ENCODE measurements at places on chromosomes 3 and 15.

- DNase-seq: no peak
These were observed 5.2 kb upstream of the TOPAZ1 start for GRCh38 chr3:44236485-44236908.

- no peak for DNase-seq
These were observed 26.1 kb downstream of the ABTB1 start for GRCh38 chr3:127698691-127699415.

GRCh38 chr15:87145696-87146095 is 1066.0 kb downstream of the AGBL1 start:
- no peak for DNase-seq

DNA sequence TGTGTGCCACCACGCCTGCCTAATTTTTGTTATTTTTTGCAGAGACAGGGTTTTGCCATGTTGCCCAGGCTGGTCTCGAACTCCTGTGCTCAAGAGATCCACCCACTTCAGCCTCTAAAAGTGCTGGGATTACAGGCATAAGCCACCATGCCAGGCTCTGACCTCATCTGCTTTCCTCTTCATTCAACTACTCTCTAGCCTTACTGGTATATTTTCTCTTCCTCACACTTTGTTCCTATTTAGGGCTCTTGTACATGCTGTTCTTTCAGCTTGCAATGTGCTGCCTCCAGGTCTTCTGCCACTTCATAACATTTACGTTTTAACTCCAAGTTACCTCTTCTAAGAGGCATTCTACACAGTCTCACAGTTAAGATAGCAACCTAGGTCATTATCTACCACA is 34.9 kb downstream of the PIK3CB start:
- no peak for DNase-seq

DNA sequence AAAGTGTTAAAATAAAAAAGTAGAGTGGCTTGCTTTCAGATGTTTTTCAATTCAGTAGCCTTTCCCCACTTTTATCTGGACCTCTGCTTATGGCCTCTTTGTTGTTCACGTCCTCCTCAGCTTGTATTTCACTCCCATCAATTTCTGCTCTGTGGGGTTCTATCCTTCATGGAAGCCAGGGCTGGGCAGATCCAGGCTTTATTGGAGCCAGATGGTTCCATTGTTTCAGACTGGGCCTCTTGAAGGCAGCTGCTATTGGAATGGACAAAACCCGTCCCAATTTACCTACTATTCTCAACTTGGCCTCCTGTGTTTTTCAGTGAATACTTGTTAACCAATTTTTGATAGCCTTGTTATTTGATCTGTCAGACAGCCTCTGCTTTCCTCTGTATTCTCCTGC is 10.9 kb upstream of the AADACL2 start:
- no peak for DNase-seq

DNA sequence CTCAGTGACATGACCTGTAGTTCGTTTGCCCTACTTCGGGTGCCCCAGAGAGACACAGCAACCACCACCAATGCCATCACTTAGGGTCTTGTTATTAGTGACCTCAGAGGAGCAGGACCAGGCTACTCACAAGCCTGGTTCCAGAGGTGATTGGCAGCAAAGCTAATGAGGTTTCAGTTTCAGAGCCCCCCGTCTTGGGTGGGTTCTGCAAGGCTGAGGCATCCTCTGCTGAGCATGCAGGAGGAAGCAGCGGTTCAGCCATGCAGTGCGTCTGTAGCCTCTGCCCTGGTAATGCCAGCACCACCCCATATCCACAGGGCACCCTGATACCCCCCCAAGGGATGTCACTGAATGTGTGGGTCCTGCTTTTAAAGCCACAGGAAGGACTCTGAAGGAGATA is 39.0 kb upstream of the ITGA11 start:
- no peak for DNase-seq

GRCh38 chr3:164940745-164941144 is 137.6 kb downstream of the SI start:
- no peak for DNase-seq

- DNase-seq: no peak
These were observed 55.5 kb upstream of the MBNL1 start for GRCh38 chr3:152213203-152213602.

DNA sequence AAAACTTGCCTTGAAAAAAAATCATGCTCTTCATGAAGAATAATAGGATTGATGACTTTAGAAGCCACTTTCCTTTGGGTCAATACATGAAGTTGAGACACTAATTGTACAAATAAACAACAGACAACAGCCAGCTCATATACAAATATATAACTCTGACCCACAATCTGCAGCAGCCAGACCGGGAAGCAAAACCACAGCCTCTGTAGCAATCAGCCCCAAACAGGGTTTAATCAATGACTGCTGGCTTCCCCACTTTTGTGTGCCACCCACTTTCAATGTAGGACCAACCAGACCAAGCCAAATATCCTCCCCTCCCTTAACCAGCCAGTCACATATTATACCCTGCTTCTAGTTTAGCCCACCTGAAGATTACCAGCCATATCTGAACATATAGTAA is 39.0 kb downstream of the IFT57 start:
- no peak for DNase-seq

- DNase-seq: no peak
These were observed 99.0 kb upstream of the LIPC start for GRCh38 chr15:58332676-58333400.

GRCh38 chr15:70062321-70062956 is 35.3 kb downstream of the TLE3 start:
- peak; percentile 63 for DNase-seq

DNA sequence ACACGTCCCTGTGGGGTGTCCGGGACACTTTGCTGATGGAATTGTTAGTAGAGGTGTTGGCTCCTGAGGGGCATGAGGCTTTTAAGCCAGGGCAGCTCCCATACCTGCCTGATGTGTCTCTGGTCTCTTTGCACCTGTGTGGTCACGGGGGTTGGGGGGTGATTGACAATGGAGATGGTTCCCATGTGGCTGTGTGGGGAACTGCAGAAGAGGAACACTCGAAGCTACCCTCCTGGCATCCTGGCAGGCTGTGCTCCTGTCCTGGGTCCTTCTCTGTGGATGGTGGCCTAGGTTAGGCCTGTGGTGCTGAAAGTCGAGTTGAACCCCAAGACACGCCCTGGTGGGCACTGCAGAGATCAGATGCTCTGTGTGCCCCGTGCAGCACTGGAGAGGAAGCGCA is 73.4 kb downstream of the HMCES start:
- DNase-seq: no peak

- DNase-seq: no peak
These were observed 204.3 kb downstream of the BBX start for GRCh38 chr3:107727102-107727501.

GRCh38 chr3:61158216-61158615 is 93.0 kb downstream of the FHIT start:
- DNase-seq: no peak

DNA sequence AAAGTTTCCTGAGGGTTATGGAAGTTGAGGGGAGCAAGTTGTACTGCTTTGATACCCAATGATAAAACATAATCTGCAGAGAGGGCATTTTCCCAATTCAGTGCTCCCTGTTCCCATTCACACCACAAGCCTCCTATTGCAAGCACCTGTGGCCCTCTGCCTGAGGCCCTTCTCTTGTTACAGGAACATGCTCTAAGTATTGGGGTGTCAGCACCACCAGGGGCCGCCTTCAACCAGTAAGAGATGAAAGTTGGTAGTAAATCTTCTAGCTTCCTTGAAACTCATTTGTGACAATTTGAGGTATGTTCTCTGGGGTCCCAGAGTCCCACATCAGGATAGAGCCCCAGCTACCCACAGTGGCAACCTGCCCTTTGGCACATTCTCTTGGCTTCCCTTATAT is 265.4 kb upstream of the ARHGEF26 start:
- no peak for DNase-seq

GRCh38 chr15:49888734-49889133 is 230.3 kb downstream of the ATP8B4 start:
- DNase-seq: no peak

DNA sequence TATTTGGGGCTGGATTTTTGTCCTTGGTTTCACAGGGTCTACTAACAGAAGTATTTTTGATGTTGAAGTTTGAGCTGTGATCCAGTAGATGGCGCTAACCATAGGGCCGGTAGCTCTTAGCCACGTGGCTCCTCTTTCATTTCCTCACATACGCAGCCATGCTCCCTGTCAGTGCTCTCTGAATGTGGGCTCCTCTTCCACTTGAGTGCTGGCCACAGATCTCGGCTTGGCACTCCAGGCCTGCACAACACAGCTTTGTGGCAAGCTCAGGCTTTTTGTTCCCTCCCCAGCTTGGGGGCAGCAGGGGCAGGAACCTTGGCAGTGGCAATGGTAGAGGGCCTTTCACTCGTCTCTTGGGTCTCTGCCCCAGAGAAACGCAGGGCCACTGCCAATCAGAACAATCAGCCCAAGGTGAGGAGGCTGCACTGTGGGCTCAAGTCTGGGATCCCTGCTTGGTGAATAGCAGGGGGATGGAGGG is 18.6 kb upstream of the DNAAF4 start:
- DNase-seq: no peak

GRCh38 chr3:134353831-134354611 is 20.2 kb downstream of the AMOTL2 start:
- DNase-seq: no peak

DNA sequence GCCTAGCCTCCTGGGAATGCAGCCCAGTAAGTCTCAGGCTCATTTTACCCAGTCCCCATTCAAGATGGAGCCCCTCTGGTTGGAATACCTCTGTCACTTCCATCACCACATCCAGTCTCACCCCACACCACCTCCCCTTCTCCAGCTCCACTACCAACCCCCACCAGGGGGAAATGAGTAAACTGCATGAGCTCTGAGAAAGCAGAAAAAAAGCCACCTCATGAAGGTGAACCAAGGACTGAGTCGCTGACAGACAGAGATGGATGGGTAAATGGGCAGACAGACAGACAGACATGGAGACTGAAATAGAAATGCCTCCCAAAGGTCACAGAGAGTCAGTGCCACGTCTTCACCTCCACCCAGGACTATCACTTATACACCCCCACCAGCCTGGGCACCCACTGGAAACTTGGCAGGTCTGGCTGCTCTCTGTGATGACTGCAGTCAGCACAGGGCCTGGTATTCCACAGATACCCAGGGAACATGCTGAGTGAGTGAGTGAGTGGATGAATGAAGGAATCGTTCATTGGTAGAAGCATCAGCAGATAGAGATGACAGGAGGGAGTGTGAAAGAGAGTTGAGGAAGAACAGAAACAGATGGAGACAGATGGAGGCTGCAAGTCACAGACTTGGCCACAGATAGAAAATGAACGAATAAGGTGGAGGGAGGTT is 4.9 kb upstream of the LOXL1 start:
- DNase-seq: no peak

- no peak for DNase-seq
These were observed 28.7 kb downstream of the CFAP100 start for GRCh38 chr3:126423191-126424038.

GRCh38 chr15:95912280-95912625 is 418.2 kb upstream of the NR2F2 start:
- DNase-seq: no peak

DNA sequence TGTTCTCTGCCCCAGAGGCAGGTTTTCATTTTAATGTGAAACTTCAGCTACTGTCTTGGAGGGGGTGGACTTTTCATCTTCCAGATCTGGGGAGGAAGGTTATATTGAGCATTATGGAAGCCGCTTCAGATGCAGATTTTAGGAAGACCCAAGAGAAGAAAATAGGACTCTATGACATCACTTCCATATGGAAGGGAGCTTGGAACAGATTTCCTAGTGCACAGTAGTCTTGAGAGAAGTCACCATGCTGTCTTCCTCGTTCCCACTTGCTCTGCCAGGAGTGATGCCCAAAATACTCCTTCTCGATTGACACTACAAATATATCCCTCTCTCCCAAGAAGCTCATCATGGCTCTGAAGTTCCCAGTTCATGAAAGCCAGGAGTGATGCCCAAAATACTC is 197.2 kb downstream of the ATP10A start:
- no peak for DNase-seq

DNA sequence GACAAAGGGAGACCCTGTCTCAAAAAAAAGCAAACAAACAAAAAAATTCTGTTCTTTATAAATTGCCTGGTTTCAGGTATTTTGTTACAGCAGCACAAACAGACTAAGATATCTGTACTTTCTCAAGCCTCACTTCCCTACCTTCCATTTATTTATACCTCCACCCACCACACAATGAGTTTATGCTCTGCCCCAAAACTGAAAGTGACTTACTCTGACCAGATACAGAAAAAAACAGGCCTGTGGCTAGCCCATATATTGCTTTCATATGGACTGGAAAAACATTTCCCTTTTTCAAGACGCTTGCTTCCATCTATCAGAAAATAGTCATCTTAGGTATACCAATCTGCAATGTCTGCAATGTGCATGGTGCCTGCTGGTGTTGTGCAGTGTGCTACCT is 8.7 kb upstream of the GPD1L start:
- no peak for DNase-seq

DNA sequence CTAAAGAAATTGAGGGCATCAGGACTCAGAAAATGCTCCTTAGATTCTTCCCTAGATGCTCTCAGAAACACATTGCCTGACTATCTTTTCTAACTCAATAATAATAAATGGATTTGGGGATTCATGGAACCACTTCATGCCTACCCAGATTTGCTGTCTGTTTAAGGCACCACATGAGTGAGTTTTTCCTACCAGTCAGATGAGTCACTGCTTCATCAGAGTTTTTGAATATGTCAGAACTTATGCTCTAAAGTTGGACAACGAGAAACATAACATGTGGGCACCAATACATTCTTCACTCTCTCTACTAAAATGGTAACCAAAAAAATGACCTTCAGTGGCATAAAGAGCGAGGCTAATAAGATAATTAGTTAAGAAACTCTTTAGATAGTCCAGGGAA is 1135.1 kb downstream of the TUSC7 start:
- DNase-seq: no peak

DNA sequence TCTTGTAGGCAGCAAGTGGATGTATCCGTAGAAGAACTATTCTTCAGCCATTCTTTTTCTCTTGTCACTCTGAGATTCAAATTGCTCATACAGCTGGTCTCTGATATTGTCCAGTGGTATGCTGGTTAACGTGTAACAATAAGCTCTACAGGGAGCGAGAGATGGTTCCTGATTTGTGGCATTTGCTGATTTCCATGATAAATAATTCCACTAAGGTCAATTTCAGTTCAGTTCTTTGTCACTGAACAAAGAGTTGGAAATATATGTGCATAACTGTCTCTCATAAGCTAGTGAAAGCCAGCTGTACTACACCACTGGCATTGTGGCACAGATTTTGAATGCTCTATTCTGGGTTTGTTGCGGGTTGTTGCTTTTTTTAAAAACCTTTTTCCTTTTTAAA is 131.7 kb downstream of the MTHFS start:
- no peak for DNase-seq
